Epithelial cell of prostate (primary cell): ENCODE measurements at places on chromosomes 4 and X.

- DNase-seq = no peak
Observed at GRCh38 chrX:107628662-107629539, 591 bp downstream of the PRPS1 start.

DNA sequence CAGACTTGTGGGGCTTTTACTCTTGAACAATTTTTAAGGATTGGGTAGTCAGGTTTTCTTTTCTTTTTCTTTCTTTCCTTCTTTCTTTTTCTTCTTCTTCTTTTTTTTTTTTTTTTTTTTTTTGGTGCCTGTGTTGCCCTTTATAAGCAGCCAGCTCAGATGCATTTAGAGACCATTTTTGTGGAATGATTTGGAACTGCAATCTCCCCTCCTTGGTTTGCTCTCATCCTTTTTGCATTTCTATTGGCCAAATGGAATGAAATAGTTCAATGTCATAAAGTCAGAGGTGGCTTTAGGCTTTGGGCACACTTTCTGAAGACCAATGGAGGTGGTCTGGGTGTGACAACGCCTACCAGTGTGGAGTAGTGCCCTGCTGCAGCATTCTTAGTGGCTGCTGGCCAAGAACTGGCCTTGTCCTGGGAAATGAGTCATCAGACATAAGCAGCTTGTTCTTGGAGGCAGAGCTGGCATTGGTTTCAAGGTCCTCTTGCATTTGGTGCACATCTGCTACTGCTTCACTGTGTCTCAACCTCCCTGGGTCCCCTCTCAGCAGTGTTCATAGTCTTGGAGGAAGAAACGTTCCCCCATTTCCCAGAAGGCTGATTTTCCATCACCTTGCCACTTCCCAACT lies 84.5 kb downstream of the CT47B1 start:
- no peak for DNase-seq

- DNase-seq = no peak
Observed at GRCh38 chr4:87551361-87551760, 22.2 kb upstream of the SPARCL1 start.

DNA sequence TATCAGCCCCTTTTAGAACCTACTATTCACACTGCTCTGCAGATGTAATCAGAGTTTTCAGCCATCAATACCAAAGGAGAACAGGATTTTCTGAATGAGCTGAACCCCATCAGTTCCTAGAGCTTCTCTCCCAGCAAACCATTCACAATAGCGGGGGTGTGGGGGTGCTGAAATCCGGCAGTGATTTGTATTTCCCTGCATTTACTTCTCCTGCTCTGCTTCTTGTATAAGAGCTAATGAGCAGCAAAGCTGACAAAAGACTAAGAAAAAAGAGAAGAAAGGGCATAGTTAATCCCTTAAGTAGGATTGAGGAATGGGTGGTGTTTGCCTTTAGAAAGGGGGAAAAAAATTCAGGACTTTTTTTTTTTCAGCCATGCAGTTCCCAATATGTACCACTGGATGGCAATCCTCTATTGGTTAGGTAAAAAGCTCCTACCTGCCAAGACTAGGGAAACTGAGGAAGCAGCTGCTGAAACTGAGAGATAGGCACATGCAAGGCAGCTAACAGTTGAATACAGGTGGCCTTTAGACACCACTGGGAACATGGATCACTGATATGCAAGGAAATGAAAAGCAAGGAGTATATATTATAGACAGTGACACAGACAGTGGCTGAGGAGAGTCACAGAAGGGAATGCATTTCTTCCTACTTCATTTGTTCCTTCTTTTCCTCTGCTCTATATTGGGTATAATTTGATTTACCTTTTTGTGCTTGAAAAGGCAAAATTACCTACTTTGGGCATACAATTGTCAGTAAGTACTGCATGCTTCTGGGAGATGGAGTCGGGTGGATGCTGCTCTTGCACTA lies 217.9 kb downstream of the HS6ST2 start:
- DNase-seq = no peak

DNA sequence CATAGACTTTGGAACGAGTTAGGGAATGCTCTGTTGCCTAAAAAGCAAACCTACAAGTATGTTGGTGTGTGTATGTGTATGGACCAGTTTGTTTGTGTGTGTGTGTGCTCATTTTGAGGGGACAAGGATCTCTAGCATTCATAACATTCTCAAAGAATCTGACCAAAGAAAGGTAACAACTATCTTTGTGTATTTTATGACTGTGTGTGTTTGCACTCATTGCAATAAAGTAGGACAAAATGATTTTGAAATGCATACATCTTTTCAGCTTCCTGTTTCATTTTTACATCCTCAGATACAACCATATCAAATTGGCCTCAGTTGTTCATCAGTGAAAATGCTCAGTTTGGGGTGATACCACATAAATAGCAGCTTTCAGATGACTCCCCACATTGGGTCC lies 8.3 kb upstream of the XK start:
- DNase-seq = no peak

DNA sequence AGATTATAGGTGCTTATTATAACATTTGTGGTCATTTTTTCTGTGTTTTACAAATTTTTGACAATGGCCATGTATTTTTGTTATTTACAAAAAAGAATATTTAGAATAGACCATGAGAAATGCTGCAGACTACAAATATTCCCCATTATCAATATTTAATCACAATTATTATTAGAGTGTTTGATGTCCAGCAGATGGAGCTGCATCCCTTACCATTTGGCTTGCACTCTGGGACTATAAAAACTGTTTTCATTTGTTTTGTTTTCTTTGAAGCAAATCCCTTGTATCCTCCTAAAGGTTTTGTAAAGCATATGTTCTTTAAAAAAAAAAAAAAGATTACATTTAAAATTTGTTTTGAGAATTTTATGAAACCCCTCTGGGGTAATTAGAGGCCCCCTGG lies 85.6 kb upstream of the CXorf66 start:
- no peak for DNase-seq
